Immature natural killer cell (primary cell): ENCODE measurements at places on chromosomes 3 and 15. TPM values are rescaled to one million over a fixed set of nuclear protein-coding genes. Genes with fewer than 3 reads are reported as not detected.

Gene SMC4
- 31.6 TPM for polyA plus RNA-seq

Gene RBMS3
- not detected for polyA plus RNA-seq

Gene DPP8
- polyA plus RNA-seq, result 52.0 TPM

Gene BCHE
- polyA plus RNA-seq, result not detected
